PC-3 (cell line): ENCODE measurements at places on chromosomes 3 and 15. TPM values are rescaled to one million over a fixed set of nuclear protein-coding genes. Genes with fewer than 3 reads are reported as not detected.

The KATNBL1 gene
- total RNA-seq: 51.6 and 57.6 TPM in 2 replicates

The PIERCE2 gene
- total RNA-seq: 0.63 and 3.1 TPM in 2 replicates

The PRR20G gene
- total RNA-seq: not detected in 2 replicates

The BCHE gene
- 0.18 TPM in 1 of 2 replicates, not detected in the other for total RNA-seq

The LTF gene
- not detected in 2 replicates for total RNA-seq

- H3K4me1 ChIP-seq: no peaks in the 10 kb centered on the region
- peak; percentile 33 for DNase-seq
- H3K27ac ChIP-seq: no peak overlapping the region
- no peaks in the 10 kb centered on the region for H3K27me3 ChIP-seq
- H3K4me3 ChIP-seq: no peak overlapping the region
- no peaks in the 10 kb centered on the region for H3K36me3 ChIP-seq
These were observed 339.7 kb downstream of the NLGN1 start for GRCh38 chr3:173737167-173737808.

DNA sequence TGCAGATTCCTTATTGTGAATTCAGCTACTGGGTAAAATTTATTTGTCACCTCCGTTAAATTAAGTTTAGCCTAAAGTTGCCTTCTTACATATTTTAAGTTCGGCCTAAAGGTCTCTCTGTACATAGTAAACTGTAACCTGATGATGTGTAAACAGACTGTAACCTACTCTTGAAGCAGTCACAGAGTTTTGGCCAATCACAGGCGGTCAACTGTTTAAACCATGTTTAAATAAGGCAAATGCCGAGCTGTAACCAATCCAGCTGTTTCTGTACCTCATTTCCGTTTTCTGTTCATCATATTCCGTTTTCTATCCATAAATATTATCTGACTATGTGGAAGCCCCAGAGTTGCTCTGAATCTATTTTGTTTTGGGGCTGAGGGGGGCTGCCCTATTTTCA, 2.4 kb upstream of the ADAMTSL3 start:
- no peak overlapping the region for H3K4me3 ChIP-seq
- no peaks in the 10 kb centered on the region for H3K36me3 ChIP-seq
- DNase-seq: peak; percentile 70
- H3K27ac ChIP-seq: peak overlapping the region; percentile 35

DNA sequence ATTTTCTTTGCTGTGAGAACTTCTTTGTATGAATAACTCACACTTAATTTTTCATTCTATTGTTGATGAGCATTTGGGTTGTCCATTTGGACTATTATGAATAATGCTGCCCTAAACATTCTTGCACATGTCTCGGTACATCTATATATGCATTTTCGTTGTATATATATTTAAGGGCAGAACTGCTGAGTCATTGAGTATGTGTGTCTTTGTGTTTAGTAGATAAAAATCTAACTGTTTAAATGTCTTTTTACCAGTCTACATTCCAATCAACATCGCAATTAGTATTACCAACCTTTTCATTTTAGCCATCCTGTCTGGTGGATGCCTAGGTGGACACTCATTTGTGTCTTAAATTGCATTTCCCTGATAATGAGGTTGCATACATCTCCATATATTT, 144.4 kb downstream of the UACA start:
- H3K4me1 ChIP-seq: 0 out of 2 replicates have a peak, but pooled peaks cover 4% of the 10 kb centered on the region
- peak; percentile 16 for DNase-seq
- H3K27ac ChIP-seq: no peak overlapping the region
- no peaks in the 10 kb centered on the region; the same call in 1 of the 2 replicates for H3K36me3 ChIP-seq

- peak; percentile 54 for DNase-seq
- no peaks in the 10 kb centered on the region for H3K36me3 ChIP-seq
- no peaks in the 10 kb centered on the region for H3K4me1 ChIP-seq
- H3K27ac ChIP-seq: no peak overlapping the region
- H3K4me3 ChIP-seq: no peak overlapping the region
These were observed 24.0 kb upstream of the SLC24A5 start for GRCh38 chr15:48096813-48097212.

- no peaks in the 10 kb centered on the region for H3K27me3 ChIP-seq
- H3K4me3 ChIP-seq: no peak overlapping the region
- H3K27ac ChIP-seq: no peak overlapping the region
- 0 out of 2 replicates have a peak, but pooled peaks cover 4% of the 10 kb centered on the region for H3K36me3 ChIP-seq
- DNase-seq: no peak
- H3K4me1 ChIP-seq: peaks cover 19% of the 10 kb centered on the region
These were observed 58.8 kb downstream of the CFAP20DC start for GRCh38 chr3:58991026-58991425.

DNA sequence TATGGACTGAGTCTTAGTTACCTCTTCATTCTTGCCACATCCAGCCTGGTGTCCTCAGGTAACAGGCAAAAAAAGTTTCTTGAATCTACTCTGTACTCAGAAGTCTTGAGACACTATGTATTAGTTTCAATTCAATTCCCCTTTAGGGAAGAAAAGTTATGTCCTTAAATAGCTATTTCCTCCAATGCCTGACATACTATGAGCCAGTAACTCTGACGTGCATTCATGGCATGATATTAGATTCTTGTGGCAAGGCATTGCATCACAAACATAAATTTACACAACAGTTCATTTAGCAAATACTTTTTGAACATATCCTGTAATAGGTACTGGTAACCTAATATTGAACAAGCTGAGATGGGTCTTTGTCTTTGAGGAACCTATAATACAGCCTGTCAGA, 109.3 kb upstream of the FOXB1 start:
- H3K27ac ChIP-seq: no peak overlapping the region
- H3K27me3 ChIP-seq: peaks cover 11% of the 10 kb centered on the region; the same call in 1 of the 2 replicates
- no peak overlapping the region for H3K4me3 ChIP-seq
- DNase-seq: no peak
